Astrocyte of the spinal cord (primary cell): ENCODE measurements at places on chromosomes 3 and 15.

GRCh38 chr3:135263331-135263730 is 468.3 kb downstream of the EPHB1 start:
- no peak for DNase-seq

DNA sequence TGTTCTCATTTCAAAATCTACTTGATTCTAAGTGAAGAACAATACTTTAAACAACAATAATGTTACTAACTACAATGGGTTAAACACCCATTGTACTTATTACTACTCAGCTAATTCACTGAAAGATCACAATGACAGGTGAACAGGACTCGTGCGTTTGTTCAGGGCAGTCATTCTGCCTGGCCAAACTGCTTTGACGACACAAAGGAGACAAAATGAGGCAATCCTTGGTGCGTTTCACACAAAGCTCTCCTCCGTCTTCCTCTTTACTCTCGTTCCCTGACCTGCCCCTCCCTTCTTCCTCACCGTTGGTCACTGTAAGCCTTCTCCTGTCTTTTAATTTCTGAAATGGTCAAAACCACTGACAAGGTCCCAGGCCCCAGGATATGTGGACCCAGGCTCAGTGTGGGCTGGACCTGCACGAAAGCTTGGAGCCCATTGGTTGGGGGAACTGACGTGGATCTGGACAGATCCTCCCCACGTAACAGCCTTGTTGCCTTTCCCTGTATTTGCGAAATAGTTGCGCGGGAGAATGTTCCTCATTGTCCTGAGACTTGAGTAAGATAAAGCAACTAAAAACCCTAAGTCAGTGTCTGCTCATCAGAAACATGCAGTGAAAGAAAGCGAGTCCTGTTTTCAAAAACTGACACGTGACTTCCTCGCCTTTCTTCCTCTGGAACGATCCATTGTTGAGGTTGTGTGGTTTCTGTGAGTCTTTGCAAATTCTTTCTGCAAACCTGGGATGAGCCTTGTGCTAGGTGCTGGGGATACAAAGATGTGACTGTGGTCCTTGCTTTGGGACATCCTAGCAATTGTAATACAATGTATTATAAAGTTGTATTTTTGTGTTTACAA is 147.1 kb upstream of the RGMA start:
- DNase-seq: no peak

DNA sequence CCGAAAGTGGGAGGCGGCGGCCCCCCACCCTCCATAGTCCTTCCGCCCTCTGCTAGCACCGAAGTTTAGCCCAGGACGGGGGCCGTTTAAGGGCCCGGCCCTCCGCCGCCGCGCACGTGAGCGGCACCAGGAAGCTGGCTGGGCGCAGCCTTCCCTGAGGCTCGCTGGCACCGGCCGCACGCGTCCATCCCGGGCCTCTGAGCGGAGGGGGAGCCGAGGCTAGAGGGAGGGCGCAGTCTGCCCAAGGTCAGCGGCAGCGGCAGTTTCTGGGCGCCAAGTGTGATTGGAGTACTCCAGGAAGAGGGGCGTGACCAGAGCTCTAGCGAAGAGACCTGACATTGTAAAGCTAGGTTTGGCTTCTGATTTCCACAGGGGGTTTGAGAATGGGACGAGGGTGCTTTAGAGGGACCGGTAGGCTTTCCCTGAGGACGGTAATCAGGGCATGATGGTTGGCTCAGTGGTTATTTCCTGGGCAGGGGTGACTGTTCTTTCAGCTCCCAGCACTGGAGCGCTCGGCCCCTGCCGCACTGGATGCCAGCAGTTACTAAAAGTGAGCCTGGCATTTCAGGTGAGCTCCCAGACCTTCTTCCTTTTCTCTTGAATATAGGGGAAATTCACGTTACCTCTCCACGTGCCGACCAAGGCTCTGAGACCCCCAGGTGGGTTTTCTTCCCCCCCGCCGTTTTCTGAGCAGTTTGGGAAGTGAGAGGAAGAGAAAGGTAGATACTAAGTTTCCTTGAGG is 853 bp downstream of the TEX264 start:
- DNase-seq: peak; percentile 35

DNA sequence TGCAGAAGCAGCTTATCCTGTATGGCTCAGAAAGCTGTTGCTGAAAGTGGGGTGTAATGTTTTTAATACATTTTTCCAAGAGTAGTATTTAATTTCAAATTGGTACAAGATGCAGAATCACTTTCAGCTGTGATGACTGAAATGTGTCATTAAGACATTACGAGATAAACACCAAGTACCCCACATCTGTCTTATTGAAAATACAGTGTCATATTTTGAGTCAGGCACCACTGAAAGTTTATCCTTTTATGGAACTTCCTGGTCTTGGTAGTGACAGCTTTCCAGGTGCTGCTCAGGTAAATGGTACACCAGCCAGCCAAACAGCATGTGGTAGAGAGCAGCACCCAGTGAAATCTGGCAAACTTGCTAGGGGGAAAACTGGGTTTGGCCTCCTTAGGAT is 16.9 kb downstream of the ASTE1 start:
- DNase-seq: no peak

DNA sequence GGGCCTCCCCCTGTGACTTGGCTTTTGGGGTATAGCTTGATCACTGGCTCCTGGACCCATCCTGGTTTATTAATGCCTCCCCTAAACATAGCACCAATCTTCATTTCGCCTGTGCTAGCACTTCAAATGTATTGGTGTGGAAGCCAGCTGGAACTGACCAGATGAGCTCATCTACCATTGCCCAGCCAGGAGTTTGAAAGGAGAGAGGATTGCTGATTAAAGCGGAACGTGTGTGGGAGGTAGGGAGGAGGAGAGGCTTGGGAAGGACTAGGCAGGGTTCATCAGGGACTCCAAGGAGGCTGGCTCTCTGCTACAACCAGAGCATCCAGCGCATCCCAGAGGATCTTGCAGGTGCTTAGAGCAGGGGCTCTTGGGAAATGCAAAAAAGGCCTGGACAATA is 34.4 kb upstream of the TLE3 start:
- peak; percentile 45 for DNase-seq

DNA sequence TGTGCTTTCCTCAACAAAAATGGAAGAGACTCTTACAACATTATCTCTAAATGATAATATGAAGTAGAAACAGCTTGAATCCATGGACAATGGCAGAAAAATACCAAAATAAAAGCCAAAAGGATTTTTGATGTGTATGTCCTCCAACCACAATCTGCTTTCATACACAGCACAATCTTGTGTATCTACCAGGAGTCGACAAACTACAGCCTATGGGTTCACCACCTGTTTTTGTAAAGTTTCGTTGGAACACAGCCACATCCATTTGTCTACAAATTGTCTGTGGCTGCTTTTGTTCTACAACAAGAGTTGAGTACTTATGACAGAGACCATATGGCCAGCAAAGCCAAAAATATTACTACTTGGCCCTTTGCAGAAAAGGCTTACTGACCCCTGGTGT is 88.7 kb upstream of the UBE2E2 start:
- DNase-seq: no peak

GRCh38 chr15:93862791-93863190 is 368.6 kb upstream of the MCTP2 start:
- DNase-seq: no peak

GRCh38 chr15:59160880-59161593 is 45.6 kb upstream of the LDHAL6B start:
- DNase-seq: no peak

DNA sequence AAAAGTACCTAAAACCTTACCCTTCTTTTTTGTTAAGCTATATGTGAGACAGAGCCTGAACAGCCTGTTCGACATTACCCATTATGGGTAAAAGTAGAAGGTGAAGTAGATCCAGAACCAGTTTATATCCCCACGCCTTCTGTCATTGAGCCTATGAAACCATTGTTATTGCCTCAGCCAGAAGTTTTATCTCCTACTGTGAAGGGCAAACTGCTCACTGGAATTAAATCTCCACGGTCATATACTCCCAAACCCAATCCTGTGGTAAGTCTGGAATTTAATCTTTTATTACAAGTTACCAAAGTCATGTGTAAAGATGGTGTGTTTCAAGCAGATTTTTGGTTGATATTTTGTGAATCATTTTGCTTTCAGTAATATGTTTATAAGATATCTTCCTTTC is 47.1 kb upstream of the MAPKBP1 start:
- DNase-seq: peak; percentile 48

DNA sequence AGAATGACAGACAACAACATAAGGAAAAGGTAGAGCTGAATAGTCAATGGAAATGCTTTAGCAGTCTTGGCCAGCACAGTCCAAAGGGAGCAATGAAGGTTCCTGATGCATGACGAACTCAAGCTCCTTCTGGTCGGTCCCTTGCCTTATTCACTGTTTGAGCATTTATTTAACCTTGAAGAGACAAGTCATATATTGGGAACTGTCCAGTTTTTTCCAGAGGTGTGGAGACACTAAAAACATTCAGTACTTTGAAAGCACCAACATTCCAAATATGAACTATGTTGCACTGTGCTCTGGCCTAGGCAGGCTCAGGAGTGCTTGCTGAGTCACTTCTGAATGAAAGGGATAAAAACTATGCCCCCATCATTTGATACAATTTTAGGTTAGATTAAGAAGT is 384.8 kb downstream of the MECOM start:
- DNase-seq: no peak

DNA sequence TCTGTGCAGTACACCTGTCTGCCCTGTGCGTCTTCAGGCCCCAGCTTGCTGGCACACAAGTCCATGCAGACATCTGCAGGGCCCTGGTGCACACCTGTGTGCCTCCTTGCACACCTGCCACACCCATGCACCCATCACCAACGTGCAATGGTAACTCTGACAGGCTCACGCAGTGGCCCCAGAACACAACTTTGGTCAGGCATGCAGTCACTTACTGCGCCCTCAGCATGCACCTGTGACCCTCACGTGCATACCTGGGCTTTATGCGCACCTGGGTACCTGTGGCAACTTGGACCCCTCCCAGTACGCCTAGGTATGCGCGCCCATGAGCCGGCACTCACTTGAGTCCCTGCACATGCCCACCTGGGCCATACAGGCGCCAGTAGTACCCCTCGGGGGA is 1.7 kb downstream of the PLXND1 start:
- DNase-seq: no peak

- no peak for DNase-seq
These were observed 113.1 kb upstream of the C15orf61 start for GRCh38 chr15:67407786-67408185.

DNA sequence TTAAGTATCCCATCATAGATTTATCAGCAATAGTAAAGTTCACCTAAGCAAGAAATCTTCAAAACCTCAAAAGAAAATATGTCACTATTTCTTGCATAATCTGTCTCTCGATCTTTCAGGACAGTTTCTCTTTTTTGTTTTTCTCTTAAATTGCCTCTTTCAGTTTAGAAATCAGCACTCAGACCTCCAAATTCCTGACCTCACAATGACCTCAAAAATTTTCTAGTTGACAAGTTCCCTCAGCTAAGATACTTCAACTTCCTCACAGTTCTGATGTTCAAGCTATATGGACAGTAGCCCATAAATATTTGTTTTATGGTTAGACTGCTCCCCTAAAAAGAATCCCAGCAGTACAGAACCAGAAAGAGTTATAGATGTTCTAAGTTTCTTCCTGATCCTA is 24.1 kb downstream of the SLC24A5 start:
- no peak for DNase-seq

DNA sequence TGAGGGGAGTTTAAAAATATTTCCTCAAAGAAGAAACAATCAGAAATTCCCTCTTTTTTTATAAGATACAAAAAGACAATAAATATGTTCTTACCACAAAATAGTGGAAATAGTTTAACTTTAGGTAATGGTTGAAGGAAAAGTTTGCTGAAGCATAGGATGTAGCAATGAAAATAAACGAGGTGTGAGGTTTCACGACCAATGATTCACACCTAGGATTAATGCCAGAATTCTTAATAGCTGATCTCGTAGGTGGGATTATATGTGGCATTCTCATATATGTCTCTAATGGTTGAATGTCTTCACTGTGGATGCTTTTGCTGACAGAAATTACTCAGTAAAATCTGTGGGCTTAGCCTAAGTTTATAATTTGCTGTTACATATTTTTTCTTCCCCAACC is 467.7 kb downstream of the FGF12 start:
- no peak for DNase-seq

DNA sequence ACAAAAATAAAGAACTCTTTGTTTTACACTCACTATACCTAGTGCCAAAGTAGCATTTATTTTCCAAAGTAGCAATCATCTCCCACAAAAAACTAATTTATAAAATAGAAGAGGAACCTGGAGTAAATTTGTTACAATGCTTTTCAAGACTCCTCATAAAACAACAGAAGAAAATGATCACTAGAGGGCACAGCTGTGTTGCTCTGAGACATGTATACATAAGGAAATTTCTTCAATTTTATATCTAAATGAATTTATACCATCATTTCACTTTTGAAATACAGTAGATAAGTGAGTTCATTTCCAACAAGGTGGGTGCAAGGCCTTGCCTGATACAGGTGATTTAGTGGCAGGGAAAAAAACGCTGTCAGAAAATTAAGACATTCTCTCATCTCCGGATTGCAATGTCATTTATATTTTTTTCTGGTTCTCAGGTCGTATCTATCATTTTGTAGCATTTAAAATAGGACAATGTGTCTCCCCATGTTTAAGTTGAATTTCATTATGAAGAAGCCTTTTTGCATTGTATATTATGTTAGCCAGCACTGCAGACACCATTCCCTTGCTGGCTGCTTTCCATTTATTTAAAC is 25.3 kb upstream of the ARHGEF26 start:
- DNase-seq: peak; percentile 58

DNA sequence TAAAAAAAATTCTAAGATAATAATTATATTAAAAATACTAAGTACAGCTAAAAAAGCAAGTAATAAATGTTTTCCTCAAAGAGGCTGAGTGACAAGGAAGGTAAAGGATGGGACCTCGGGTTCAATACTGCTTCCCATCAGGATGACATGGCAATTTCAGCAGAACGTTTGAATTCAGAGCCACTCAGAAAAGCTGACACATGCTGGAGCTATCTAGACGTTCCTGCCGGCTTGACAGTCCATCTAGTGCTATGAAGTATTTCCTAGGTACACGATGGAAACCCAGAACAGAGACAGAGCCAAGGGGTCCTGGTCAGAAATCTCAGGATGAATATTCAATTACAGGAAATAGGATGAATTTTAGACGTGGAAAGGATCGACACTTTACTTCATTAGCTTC is 361.8 kb downstream of the FGF12 start:
- no peak for DNase-seq

DNA sequence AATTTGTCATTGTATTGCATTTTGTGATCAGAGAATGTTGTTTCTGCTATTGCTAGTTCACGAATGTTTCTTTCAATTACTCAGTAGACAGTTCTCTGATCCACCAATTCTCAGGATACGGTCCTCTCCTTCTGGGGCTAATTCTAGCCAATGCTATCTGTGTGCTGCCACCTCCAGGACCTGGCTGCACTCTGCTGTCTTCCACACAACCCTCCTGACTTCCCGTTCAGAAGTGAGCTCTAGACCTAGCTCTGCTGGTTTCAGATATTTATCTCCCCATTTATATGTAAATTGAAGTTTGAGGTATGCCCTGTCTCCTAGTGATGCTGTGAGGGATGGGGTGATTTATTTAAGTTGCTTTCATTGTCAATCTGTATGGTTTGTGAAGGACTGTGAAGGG is 21.7 kb upstream of the UBL7 start:
- no peak for DNase-seq

DNA sequence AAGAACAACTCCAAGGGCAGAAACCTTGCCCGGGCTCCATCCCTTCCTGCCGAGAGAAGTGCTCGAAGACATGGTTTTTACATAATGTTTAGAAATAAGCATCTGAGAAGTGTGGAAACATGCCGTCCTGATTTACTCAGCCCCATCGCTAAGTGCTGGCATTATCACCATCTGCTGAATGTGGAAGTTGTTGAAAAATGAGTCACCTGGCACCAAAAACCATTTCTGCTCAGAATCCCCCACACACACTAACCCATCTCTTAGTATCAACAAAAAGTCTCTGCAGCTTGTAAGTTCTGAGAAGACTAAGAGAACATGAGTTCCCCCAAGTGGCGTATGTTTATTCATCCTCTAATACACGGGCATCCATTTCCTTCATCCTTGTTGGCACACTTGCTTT is 51.0 kb upstream of the ARL8B start:
- DNase-seq: peak; percentile 53
